Ecto neural progenitor cell (in vitro differentiated cells): ENCODE measurements at places on chromosomes 7 and 10.

DNA sequence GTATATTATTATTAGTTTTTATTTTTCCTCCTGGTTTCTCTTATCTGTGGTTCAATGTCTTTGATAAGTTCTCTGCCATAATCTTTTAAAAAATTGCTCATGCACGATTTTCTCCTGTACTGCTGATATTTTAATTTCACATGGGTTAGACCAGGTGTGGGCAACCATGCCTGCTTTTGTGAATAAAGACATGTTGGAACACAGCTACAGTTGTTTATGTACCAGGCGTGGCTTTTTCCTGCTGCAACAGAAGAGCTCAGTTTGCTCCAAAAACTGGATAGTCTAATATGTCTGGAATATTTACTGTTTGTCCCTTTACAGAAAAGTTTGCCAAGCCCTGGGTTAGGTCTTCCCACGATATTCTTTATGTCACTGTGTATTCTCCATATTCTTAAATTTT is 105.2 kb downstream of the VWC2 start:
- no peak for DNase-seq

DNA sequence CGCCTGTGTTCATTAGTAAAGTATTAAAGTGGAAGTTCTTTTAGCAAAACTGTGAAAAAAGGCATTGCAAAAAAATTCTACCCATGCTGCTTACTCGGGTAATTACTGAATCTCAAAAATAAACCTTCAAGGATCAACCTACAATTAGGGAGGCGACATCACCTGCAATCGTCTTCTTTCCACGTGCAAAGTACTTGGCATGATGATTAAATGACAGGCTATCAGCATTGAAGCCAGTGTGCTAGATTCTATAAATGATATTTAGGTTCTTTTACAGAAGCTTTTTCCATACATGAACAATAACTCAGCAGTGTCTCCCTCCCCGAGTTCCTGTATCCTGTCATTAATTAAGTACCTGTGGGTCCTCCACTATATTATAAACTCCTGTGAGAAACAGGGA is 105.8 kb downstream of the SFMBT2 start:
- no peak for DNase-seq

DNA sequence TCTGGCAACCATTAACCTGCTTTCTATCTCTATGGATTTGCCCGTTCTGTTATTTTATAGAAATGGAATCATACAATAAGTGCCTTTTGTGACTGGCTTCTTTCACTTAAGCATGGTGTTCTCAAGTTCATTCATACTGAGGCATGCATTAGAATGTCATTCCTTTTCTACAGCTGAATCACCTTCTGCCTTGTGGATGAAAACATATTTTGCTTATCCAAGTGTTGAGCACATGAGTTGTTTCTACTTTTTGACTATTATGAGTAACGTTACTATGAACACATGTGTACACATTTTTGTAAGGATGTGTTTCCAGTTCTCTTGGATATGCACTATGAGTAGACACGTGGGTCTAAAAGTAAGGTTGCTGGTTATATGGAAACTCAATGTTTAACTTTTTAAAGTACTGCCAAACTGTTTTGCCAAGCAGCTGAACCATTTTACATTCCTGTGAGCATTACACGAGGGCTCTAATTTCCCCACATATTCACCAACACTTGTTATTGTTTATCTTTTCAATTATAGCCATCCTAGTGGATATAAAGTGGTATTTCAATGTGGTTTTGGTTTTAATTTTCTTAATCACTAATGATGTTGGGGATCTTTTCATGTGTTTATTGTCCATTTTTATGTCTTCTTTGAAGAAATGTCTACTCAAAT is 241.3 kb downstream of the FANK1 start:
- DNase-seq = no peak

GRCh38 chr7:96287132-96287531 is 34.8 kb downstream of the SLC25A13 start:
- DNase-seq = no peak

GRCh38 chr7:136664537-136664936 is 203.9 kb upstream of the CHRM2 start:
- DNase-seq = no peak

- DNase-seq = no peak
Observed at GRCh38 chr7:2307690-2308107, 6.5 kb downstream of the SNX8 start.

- no peak for DNase-seq
Observed at GRCh38 chr10:29542723-29543122, 92.0 kb downstream of the SVIL start.

GRCh38 chr7:108515630-108516029 is 10.3 kb downstream of the PNPLA8 start:
- DNase-seq = no peak

- no peak for DNase-seq
Observed at GRCh38 chr7:4113976-4114375, 568.1 kb upstream of the FOXK1 start.

DNA sequence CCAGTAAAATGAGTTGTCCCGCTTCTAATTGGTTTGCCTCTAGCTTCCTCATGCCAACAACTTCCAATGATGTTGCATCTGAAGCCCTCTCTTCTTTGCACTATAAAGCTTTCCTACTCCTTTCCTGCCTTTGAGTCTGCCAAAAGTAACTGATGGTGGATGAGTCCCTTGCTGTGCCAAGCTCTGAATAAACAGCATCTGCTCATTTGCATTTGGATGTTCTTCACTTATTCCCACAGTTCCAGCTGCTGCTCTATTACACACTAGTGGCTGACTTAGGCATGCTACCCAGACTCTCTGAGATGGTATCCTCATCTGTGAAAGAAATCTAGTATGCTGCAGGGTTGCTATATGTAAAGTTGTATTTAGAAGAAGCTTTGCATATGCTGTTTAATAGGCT is 24.9 kb downstream of the SFR1 start:
- DNase-seq = no peak

GRCh38 chr10:33388785-33389184 is 54.3 kb upstream of the NRP1 start:
- no peak for DNase-seq

DNA sequence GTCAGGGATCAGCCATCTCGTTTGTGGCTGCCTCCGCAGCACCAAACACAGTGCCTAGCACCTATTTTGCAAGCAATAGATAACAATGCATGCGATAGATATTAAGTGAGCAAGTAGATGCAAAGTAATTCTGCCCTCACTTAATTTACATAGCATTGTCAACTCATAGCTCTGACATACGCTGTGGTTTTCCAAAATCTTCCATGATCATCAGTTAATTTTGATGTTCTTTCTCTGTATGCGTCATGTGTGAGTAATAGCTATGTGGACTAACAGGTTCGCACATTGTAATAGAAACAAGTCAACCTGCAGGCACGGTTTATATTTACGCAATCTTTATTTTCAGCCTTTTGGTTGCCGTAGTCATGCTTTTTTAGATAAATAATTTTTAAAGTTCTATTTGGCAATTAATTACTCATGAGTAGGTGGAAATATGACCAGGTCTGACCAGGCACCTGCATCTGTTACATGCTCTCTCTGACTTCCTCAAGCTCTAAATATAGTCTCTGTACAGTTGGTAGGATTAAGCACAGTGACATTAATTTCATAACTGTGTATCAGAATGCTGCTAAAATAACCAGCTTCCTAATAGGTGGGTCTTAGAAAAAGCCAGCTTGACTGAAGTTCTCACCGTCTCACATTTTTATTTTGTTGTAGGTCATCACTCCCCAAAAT is 13.3 kb downstream of the MAP3K8 start:
- DNase-seq = no peak

- DNase-seq = no peak
Observed at GRCh38 chr7:50197549-50197948, 104.5 kb upstream of the ZPBP start.

- DNase-seq = no peak
Observed at GRCh38 chr7:138848056-138848980, 50.3 kb upstream of the ATP6V0A4 start.
